ENCODE measurements at places on chromosomes 7 and 10.

- no peak for DNase-seq
Observed at GRCh38 chr10:74718208-74718607, 108.2 kb upstream of the KAT6B start.

GRCh38 chr10:124592101-124592500 lies 130.5 kb downstream of the LHPP start:
- no peak for DNase-seq

GRCh38 chr7:73466112-73466511 lies 32.5 kb downstream of the FZD9 start:
- DNase-seq, result no peak

DNA sequence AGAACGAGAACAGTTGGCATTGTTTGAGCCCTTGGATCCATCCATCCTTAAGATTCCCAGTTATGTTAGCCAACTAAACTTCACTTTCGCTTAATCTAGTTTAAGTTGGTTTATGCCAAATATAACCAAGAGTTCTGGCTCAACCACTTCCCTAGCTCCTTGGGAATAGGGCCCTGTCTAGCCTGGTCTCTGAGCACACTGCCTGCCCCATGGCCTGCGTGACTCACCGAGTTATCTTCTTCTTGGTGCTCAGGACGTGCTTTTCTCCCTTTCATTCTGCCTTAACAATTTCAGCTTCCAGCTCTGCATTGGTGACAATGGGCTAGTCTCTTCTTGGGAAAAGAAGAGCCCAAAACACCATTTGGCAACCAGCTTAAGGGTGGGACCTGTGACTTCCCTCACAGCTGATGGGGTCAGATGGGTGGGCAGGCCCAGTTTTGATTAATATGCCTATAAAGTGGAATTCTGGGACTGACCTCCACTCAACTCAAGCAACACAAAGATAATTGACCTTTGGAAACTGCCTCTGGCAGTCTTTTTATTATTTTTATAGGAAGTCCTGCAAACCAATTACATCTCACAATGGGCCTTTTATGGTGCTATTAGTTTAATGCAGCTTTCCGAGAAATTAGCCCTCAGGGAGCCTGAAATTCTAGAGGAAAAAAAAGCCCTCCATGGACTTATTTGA lies 126.4 kb downstream of the CFAP58 start:
- no peak for DNase-seq

DNA sequence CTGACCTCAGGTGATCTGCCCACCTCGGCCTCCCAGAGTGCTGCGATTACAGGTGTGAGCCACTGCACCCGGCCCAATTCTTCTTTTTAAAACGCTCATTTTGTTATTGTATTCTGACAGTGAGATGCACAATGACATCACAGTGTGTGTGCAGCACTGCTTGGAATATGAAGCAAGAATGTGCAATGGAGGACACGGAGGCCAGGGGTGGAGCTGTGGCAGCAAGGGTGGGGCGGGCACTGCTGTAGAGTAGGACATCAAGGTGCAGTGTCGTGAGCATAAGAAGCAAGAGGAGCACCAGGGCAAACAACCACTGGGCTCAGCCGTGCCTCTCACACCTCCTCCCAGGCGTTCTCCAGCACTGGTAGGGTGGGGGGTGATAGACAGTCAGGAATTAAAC lies 26.8 kb upstream of the GRID1 start:
- DNase-seq, result no peak

- no peak for DNase-seq
Observed at GRCh38 chr10:71829171-71829570, 21.9 kb downstream of the PSAP start.

DNA sequence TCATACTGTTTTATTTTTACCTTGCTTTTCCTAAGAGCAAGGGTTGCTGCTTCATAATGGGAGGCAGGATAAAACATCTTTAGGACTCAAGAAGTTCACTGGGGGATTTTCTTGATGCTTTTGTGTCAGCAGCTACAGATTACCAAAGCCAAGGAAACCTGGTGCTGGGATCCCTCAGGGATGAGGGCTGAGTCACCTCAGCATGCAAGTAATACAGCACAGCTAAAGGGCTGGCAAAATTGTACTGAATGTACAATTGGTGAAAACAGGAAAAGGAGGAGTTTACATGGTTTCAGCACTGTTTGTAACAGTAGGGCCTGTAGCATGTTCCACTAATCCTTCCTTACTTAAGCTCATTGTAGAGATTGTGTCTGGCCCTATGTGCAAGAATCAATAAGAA lies 1056.8 kb downstream of the SORCS1 start:
- DNase-seq, result no peak

GRCh38 chr7:110856704-110857103 lies 234.2 kb upstream of the LRRN3 start:
- DNase-seq, result no peak
